ENCODE measurements at places on chromosomes 12 and 14. TPM values are rescaled to one million over a fixed set of nuclear protein-coding genes. Genes with fewer than 3 reads are reported as not detected.

DNA sequence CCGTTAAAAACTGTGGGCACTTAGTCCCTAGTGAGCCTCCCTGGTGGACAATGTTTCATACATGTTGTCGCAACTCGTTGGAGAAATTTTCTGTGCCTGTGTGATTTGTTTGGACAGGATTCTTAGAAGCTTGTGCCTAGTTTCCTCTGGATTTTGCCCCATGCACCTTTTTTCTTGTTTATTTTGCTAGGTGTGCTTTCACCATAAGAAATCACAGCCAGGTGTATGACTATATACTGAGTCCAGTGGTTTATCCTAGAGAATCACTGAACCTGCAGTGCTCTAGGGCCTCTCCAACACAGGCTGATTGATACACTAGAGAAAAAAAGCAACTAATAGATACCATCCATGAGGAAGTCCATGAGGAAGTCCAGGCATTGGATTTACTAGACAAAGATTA, 33.1 kb upstream of the OASL start:
- DNase-seq = no peak

DNA sequence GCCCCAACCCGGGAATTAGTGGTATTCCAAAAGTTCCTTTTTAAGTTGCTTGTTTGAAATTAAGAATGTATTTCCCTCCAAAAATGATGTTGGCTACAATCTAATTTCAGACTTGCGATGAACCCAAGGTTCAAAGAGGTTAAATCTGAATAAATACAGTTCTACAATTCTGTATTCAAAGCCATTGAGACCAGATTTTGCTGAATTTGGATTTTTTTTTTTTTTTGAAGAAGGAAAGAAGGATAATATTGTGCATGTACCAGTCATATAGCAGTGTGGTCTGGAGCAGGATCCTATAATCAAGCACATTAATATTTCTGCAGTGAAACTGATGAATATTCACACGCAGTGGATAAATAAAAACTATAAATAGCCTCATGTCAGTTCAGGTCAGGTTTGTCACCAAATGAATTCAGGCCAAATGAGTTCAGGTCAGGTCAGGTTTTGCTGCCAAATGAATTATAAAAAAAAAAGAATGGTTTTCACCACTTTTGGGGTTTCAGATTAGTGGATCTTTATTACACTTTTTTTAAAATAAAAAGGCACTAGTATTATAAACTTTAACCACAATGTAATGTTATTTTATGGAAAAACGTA, 69.5 kb downstream of the CRADD start:
- DNase-seq = no peak

KSR2 gene
- 0.28 TPM for total RNA-seq

DNA sequence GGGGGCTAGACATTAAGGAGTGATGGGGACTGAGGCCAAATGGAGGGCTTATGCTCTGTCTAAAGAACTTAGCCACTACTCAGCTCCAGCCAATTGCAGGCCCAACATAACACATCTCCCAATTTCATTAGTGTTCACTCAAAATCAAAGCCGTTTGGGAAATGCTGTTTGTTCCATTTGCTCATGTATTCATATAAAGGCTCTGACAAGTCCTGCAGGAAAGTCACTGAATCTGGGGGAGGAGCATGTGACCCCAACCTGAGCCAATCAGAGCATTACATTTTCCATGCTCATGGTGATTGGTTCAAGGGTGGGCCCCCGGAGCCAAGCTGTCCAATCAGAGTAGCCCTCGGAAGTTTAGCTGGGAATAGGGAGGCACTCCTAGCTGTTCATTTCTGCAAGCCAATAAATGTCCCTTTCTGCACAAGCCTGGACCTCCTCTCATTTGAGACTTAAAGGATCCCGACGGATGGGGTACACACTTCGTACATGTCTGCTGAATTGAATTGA, 20.9 kb downstream of the SDSL start:
- DNase-seq = no peak

- DNase-seq = peak; percentile 14
Observed at GRCh38 chr12:1806301-1807086, 13.9 kb upstream of the LRTM2 start.

GRCh38 chr12:104565606-104566243, 109.0 kb downstream of the CHST11 start:
- DNase-seq = no peak

GRCh38 chr14:21454843-21455544, 929 bp downstream of the CHD8 start:
- DNase-seq = no peak

GRCh38 chr14:104563742-104564615, 15.6 kb upstream of the C14orf180 start:
- peak; percentile 51 for DNase-seq

NOC4L gene
- total RNA-seq = 9.4 TPM

KRT78 gene
- not detected for total RNA-seq

DNA sequence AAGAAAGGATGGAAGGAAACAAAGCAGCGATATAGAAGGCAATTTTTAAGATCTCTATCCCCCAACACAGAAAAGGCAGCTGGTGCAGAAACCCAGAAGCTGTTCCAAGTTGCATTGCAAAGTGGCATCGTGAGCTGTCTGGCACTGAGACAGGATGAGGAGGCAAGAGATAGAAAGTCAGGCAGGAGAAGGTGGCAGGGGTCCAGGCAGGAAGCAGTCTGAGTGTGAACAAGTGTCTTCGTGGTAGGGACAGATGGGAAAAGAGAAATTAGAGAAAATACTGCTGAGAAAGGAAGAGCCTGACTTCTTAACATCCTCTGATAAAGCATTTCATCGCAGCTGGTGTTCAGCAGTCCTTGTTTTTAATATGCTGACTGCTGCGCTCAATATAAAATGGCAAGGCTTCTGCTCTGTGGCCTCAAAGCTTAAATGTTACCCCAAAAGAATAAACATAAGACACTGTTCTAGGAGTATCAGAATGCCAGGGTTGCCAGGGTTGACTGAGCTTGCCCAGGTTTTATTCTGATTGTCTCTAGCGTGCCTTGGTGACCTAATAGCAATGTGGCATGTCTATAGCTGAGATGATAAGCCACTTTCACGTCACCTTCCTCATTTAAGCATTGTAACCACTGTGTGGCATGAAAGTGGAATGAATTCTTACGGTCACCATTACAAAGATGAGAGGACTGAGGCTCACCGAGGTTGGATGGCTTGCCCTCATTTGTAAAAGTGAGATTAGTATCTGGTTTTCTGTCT, 397.6 kb downstream of the NUAK1 start:
- DNase-seq = peak; percentile 44

DNA sequence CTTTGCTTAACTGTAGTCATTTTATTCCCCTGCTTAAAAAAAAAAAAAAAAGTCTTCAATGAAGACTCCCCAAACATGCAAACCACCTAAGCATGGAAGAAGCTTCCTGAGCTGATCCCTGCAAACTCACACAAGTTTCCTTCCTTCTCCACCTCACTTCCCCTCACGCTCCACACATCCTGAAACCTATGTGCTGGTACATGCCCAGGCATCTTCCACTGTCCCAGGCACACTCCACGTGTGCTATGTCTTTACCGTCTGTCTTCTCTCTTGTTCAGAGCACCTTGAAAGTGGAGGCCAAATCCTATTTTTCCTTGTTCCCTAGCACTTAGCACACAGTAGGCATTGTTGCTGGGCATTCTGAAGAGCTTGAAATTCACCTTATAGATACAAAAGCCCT, 13.4 kb downstream of the LRIG3 start:
- DNase-seq = no peak

- DNase-seq = no peak
Observed at GRCh38 chr12:12024911-12025682, 45.6 kb upstream of the BCL2L14 start.

SELPLG gene
- 6.5 TPM for total RNA-seq

GRCh38 chr12:50603817-50604639, 99.2 kb downstream of the DIP2B start:
- DNase-seq = no peak

- no peak for DNase-seq
Observed at GRCh38 chr12:83462419-83462818, 775.7 kb downstream of the TMTC2 start.

AQP6 gene
- 0.35 TPM for total RNA-seq

DNA sequence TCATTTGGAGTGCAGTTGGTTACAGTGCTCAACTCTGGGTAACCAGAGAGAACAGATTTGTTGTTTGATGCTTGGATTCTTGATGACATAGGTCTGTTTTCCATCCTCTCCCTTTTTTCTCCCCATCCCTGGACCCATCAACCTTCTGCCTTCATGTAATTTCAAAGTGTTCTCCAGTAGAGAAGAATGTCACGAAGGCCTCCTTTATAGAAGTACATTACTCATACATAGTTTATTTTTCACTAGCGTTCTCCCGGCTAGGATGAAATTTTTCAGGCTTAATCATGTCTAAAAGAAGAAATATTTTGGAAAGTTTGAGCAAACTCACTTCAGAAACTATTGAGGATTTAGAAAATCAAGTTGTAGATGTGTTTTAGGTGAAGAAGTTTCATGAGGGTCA, 20.9 kb upstream of the APPL2 start:
- no peak for DNase-seq

GRCh38 chr14:92866901-92867865, 55.8 kb upstream of the CHGA start:
- DNase-seq = no peak

DNA sequence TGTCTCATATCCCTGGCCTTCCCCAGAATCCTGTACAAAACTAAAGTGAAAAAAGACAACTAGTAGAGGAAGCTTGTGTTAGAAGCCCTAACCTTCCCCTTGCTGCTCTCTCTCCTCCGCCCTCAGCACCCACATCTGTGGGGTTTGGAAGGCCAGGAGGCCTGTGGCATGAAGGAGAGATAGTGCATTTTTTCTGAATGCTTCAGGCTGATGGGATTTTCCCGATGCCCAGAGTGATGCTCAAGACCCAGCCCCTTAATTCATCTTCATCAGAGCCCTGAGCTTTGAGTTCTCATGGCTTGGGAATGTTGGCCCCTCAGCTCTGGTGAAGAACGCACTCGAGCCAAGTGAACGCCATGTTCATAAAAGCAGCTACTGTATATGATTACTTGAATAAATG, 5.9 kb downstream of the FGF6 start:
- DNase-seq = no peak

- DNase-seq = peak; percentile 38
Observed at GRCh38 chr12:57609101-57609780, 2.0 kb upstream of the ARHGEF25 start.

DNA sequence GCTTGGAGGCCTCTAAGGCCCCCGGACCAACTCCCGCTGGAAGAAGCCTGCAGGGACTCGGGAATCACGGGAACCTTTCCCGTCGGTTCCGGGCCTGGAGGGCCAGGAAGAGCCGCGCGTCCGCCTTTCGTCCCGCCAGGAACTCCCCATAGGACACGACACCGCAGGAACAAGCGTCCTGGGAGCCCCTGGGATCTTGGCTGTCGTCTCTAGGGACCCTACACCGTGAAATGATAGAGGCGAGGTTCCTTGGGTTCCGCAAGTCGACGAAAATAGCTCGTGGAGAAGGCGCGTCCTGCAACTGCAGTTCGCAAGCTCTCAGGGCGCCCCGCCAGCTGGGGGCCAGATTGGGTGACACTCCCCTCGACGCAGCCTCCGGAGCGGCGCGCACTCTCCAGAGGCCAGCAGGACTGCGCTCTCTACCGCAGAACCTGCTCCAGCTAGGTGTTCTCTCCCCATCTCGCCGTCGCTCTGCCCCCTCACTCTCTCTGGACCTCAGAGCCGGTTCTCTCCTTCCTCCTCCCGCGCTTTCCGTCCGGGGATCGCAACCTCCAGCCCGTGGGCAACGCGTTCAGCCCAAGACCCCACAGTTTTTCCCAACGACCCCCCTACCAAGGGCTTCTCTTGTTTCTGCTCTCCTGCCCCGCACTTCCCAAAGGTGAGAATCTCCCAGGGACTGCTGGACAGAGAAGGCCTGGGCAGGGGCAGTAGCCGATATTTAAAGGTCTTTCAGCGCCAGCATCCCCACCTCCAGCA, 776 bp downstream of the BMP4 start:
- DNase-seq = peak; percentile 83

DNA sequence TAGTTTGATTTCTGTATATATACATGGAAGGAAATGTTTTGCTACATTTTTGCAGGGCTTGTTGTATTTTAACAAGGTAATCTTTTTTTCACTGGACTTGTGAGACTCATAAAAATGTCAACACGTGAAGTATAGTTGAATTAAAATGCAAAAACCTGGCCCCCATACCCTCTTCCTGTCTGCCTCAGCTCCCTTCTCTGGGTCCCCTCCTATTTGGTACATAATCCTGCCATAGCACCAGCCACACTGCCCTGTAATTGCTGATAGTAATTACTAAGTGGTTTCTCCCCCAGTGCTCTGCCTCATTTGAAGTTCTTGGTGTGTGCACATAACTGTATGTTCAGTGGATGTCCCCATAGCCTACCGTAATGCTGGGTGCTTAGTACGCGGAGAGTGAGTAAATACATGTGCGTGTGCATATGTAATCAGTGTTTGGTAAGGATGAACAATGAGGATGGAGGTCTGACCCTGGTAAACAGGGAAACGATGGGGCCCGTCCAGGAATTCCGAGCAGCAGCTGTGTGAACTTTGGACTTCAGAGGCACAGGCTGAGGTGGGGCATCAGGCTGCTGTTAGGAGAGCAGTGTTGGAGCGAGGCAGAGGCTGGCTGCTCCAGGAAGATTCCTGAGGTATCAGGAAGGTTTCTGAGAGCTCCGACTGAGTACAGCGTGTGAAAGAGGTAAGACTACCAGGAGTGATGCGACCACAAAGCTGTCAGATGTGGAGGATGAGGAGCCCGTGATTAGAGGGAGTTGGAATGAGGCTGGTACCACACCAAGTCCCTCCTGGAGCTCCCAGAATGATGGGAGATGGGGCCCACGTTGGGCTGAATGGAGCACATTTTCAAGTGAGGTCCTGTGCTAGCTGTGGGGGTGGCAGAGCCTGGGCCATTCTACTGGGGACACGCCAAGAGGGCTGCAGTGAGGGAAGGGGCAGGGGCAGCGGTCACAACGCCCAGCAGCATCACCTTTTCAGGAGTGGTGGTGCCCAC, 106.8 kb downstream of the PELI2 start:
- DNase-seq = no peak

- no peak for DNase-seq
Observed at GRCh38 chr12:66143868-66144267, 13.3 kb upstream of the LLPH start.

A2ML1 gene
- not detected for total RNA-seq

TMPRSS12 gene
- not detected for total RNA-seq

CD163 gene
- total RNA-seq = 15.2 TPM

Measured in uterus (tissue), 4 donors.